Tibial artery (tissue), 4 donors: ENCODE measurements at places on chromosomes 1 and 21.

- DNase-seq: no peak
Measured at GRCh38 chr1:204426971-204427701, 15.5 kb upstream of the PPP1R15B start.

DNA sequence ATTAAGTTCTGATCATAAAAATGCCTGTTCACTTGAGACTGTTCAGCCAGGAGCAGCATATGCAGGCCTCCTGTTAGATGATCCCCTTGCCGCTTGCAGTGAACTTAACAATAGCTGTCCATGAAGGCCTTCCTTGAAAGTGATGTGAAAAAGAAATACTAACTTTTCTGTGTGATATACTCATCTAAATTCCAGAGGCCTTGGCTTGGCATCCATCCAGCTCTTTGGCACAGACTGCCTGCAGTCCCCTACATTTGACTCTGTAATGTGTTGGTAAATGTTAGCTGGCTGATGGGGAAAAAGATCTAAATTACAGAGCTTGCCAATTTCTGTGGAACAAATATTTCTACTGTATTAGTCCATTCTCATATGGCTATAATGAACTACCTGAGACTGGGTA is 73.7 kb downstream of the KCNK2 start:
- DNase-seq: no peak

DNA sequence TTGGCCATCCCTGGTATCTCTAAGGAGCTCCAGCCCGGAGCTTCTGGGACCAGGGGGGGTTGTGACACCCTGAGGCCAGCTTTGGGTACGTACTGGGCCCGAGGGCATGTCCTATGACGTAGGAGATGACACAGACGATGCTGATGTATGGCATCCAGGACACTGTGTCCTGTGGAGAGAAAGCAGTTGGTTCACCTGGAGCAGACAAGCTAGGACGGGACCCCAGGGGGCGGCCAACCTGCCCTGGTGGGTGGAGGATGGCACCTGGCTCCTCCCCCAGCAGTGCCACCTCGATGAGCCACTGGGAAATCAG is 12.1 kb upstream of the SLC2A7 start:
- no peak for DNase-seq

GRCh38 chr1:203704120-203704519 is 60.9 kb upstream of the LAX1 start:
- no peak for DNase-seq

- DNase-seq: no peak
Measured at GRCh38 chr1:197763307-197763706, 12.0 kb downstream of the DENND1B start.

GRCh38 chr1:196651637-196652215 is at the start of gene CFH:
CFH (plus strand) TSS chr1:196652043; CDS start chr1:196652118, 75 bp downstream.
- no peak for DNase-seq

DNA sequence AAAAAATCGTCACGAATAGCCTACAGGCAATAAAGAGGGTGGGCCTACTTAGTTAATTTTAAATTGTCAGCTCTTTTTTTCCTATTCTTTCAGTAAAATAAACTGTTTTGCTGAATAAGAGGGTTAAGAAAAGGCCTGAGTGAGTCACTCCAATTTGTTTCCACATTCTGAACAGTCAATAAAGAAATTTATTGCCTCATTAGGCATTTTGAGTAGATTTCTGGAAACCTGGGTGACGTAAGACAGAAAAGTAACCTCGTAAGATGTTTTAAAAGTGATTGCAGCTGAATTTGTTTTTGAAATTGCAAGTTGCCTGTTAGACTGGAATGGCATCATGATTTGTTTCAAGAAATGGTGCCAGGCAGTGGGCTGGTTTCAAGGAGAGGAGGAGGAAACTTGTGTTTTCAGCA is 439.3 kb downstream of the USP25 start:
- no peak for DNase-seq

DNA sequence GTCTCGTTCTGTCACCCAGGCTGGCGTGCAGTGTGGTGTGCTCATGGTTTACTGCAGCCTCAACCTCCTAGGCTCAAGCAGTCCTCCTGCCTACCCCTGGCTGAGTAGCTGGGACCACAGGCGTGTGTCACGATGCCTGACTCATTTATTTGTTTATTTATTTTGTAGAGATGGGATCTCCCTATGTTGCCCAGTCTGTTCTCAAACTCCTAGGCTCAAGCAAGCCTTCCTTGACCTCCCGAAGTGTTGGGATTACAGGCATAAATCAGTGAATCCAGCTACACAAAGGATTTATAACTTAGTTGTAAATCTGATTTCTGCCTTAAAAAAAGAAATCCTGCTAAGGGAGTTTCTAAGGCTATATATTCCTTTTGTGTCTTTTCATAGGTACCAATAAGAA is 30.5 kb upstream of the ZNF496 start:
- DNase-seq: no peak

- DNase-seq: no peak
Measured at GRCh38 chr21:15309022-15309590, 244.3 kb upstream of the NRIP1 start.

DNA sequence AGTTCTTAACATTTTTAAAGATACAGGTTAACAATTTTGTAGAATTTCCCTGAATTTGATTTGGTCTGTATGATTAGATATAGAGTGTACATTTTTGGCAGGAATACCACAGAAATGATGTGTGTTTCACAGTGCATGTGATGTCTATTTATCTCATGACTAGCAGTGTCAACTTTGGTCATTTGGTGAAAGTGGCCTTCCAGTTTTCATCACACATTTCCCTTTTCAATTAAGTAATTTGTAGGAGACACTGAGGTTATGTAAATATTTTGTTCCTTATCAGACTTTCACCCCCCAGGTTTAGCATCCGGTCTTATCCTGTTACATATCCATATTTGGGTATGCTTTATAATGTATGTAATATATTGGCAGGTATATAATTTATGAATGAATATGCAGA is 41.8 kb downstream of the MAP3K7CL start:
- DNase-seq: no peak

- DNase-seq: no peak
Measured at GRCh38 chr1:248697907-248698306, 4.7 kb downstream of the OR14I1 start.

GRCh38 chr1:67460676-67461500 is 30.7 kb upstream of the SERBP1 start:
- peak; percentile 40 for DNase-seq

DNA sequence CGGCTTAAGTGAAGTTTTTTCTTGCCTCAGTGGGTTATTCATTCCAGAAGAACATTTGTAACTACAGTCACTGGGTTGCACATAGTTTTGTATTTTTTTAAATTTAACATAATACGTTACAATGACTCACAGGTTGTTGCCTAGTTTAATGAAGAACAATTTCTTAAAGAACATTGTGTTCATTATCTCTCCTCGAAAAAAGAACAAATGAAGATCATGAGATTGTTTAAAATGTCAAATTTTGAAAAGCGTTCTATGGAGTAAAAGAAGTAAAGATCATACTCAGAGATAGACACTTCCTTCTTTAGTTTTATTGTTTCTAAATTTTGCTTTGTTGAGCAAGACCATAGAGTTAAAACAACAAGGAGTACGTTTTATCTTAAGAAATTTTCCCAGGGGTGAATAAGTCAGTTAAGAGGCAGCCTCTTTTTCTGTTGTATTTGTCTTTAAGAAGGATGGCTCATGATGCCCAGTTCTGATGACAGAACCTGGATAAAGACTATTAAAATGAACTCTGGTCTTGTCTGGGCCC is 10.5 kb upstream of the SLAMF1 start:
- DNase-seq: no peak

- no peak for DNase-seq
Measured at GRCh38 chr1:54230507-54231339, 30.8 kb downstream of the MRPL37 start.

- no peak for DNase-seq
Measured at GRCh38 chr1:217435204-217435603, 195.7 kb downstream of the GPATCH2 start.

DNA sequence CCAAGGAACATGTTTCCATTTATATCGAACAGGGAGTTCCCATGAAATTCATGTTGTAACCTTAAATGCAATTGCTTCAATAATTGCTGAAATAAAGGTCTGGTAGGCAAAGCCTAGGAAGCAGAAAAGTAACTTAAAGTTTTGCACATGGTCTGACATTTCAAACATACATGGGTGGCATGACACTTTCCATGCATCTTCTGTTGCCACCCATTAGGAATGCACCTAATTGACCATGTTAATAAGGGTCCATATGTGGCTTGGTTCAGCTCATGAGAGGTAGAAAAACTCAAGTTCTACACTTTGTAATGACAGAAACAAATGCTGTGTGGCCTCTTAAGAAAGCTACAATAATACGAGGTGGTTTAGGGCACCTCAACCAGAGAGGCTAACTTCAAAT is 72.0 kb upstream of the GORAB start:
- no peak for DNase-seq

DNA sequence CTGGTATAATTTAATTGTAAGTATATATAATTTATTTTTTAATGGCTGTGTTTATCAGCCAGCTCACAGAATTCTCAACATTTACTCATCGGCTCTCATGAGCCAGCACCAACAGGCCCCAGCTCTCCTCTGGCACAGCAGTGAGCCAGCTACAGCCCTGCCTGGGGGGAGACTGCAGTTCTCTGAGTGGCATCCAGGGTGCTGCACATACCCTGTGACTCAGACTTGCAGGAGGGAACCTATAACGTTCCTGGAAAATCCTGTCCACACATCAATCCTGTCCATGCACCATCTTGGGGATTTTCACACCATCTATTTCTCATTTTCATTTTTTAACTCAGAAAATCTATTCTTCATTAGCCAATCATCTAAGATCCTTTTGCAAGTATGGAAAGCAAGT is 36.5 kb downstream of the FHAD1 start:
- DNase-seq: no peak

- DNase-seq: no peak
Measured at GRCh38 chr1:107919953-107920352, 45.0 kb downstream of the VAV3 start.

GRCh38 chr1:34108711-34109110 is 56.3 kb downstream of the CSMD2 start:
- DNase-seq: no peak

DNA sequence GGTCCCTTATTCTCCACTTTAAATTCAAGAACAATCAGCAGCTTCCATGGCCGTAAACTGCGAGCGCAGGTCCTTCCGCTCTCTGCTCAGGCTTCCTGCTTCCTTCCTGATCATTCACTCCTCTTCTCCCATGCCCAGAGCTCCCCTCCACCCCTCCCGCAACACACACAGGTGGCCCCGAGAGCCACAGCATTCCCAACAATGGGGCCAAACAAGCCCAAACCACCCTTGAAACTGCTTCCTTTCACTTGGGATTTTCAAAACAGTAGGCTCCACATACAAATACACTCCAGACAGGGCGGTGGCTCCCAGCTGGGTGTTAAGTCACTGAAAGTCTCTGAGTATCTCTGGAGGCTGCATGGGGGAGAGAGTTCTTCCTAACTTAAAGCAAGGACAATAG is 11.4 kb downstream of the FAM89A start:
- DNase-seq: peak; percentile 22

- no peak for DNase-seq
Measured at GRCh38 chr1:212651521-212651920, 43.0 kb downstream of the ATF3 start.

- DNase-seq: peak; percentile 64
Measured at GRCh38 chr1:180167021-180167701, 12.5 kb downstream of the QSOX1 start.

- DNase-seq: no peak
Measured at GRCh38 chr1:174877208-174877673, 122.5 kb upstream of the CACYBP start.

- no peak for DNase-seq
Measured at GRCh38 chr1:175353066-175353465, 160.5 kb upstream of the KIAA0040 start.

GRCh38 chr1:33219886-33220661 is 36.2 kb upstream of the ZNF362 start:
- no peak for DNase-seq

DNA sequence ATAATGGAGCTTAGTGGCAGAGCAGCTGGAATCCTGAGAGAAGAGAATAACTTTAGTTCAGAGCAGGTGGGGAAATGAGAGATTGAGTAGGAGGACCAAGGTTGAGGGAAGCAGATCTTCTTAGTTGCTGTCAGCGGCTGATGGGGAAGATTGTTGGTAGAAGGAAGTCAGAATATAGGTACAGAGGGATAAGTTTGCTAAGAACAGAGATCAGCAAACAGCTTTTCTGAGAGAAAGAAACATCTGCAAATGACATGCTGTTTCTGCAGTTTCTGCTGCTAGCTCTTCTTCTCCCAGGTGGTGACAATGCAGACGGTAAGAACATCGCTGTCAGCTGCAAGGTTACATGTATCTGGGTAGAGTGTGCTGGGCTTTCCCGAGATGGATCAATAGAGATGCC is at the start of gene CD1C:
CD1C (plus strand) TSS at position 113 of the 400 bp plus-strand sequence; CDS start at position 255, 142 bp downstream.
- no peak for DNase-seq

DNA sequence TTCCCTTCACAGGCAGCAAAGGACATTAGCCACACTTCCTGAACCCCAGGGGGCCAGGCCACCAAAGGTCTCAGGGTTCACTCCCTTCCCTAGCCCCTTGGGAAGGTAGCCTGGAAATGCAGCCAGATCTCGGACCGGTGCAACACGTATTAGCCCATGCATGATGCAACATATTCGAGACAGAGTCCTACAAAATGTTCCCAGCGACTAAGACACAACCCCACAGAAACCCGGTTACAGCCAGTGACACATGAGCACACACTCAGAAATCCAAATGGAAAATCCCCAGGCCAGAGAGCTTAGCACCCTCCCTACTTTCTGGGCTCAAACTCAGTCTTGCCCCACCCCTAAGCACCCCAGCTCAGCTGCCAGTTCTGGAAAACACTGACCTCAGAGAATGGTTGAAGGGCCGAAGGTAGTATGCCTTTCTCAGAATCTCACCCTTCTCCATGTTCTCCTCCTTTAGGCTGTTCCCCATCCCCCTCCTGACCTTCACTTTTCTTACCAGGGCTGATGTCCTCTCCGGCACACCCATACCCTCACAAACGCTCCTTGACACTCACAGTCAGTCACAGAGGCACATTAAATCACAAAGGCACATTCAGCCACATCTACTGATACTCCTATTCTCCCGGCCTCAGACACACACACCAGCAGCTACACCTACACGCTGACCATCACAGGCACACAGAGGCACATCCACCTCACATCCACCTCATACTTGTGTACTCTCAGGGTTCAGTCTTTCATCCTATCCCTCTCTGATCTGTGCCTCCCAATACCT is at the start of gene TSPAN1:
TSPAN1 (plus strand) TSS at position 640 of the 784 bp plus-strand sequence. CDS start 6,021 bp downstream, outside the sequence.
- peak; percentile 90 for DNase-seq

- DNase-seq: no peak
Measured at GRCh38 chr1:214277704-214278635, 3.0 kb upstream of the SMYD2 start.

DNA sequence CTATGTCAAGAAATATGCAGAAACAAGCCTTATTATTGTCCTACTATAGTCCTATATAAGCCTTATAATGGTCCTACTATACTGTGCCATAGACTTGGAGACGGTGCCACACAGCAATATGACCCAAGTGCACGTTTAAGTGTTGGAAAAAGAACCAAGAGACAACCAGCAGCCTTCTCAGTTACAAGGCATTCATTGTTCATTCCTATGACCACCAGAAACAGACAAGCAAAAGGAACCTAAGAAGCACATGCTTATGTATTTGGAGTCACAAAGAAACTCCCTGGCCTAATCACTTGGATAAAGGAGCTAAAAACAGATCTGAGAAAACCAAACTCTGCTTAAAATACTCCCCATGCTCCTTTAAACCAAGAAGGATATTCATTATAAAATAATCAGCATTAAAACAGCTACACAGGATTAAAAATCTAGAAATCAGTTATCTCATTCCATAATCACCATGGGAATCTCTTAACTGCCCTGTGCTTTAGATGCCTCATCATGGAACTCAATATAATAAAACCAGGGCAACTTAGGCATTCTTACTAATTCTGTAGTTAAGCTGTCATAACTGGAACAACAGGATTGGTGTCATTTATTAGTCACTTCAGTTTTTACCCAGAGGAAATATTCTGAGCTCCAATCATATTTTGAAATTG is 7.0 kb downstream of the COLGALT2 start:
- DNase-seq: no peak
